Stimulated activated CD4-positive, alpha-beta T cell treated with anti-CD3 and anti-CD28 coated beads, Interleukin-12 subunit alpha, Interleukin-12 subunit beta, amount 100 ng/mL, for 24 hours (primary cell): ENCODE measurements at places on chromosomes 12 and 14.

DNA sequence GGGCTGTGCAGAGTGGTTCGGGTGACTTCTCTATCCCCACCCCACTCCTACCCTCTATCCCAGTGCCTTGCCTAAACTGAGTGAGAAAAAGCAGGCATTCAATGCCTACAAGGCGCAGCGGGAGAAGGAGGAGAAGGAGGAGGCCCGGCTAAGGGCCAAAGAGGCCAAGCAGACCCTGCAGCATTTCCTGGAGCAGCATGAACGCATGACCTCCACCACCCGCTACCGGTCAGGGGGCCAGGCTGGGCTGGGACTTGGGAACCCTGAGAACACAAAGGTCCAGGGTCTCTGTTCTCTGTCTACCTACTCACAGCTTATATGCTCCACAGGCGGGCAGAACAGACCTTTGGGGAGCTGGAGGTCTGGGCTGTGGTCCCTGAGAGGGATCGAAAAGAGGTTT, 11.7 kb downstream of the PRPF40B start:
- DNase-seq = no peak

DNA sequence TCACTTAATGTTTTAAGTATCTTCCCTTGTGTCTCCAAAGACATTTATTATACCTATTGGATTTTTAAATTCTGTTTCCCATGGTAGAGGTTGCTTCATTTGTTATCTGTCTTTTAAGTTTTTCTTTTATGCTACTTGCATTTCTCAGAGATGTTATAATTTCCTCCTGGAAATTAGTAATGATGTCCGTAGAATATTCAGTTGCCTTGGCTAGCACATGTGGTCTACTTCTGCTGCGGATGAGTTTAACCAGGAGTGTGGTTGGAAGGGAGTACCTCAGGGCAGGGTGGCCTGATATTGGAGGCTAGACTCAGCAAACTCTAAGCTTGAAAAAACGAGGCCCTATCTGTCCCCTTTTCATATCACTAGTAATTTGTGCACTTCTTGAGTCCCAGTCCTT, 8.8 kb upstream of the EVL start:
- DNase-seq = no peak

DNA sequence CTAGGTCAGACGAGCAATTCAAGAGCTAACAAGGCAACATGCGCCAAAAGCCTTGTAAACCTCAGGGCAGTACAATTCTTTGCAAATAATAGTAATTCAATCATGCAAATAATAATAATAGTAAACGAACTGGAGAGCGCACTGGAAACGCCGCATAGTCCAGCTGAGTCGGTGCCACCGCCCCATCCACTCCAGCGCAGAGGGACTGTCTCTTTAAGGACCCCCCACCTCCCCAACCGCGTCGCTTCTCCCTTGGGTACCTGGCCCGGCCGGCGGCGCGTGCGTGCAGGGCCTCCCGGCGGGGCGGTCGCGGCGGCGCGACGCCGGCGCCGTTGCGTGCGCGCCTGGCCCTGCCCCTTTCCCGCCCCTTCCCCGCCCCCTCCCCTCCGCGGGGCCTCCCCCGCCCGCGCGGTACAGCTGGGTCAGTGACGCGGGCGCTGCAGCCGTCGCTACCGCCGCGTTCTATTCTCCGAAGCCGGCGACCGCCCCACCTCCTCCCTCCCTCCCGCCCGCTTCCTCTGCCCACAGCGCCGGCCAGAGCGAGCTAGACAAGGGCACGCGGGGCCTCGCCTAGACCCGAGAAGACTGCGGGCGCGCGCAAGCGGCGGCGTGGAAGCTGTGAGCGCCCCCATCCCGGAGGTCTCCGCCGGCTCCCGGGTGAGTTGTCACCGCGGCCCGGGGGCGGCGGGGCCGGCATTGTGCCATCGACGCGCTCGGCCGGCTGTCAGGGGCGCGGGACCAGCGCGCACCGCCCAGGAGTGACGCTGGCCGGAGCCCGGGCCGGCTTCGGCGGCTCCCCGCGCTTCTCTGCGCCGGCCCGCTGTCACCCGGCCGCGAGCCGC, at the start of gene SUSD6:
TSS of gene SUSD6 (plus strand) at position 425 of the 842 bp plus-strand sequence. CDS start 46,997 bp downstream, outside the sequence.
- DNase-seq = peak; percentile 81

DNA sequence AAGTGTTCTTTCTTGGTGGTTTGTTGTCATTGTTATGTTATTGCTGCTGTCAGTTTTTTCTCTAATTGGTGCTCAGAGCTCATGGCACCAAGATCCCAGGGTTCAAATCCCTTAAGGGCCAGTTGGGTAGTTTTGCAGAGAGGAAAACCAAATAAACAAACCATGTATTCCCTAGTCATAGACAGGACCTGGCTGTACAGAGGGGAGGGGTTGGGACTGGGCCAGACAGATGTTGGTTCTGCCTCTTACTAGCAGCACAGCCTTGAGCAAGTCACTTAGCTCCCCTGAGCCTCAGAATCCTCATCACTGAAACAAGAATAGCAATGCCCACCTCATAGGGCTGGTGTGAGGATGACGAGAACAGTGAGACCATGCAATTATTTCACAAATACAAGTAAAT, 53.4 kb downstream of the LTBP2 start:
- no peak for DNase-seq
